ENCODE measurements at places on chromosomes 12 and 14.
A peak's percentile ranks its signal among the peaks of the same experiment; 100 is the strongest.

DNA sequence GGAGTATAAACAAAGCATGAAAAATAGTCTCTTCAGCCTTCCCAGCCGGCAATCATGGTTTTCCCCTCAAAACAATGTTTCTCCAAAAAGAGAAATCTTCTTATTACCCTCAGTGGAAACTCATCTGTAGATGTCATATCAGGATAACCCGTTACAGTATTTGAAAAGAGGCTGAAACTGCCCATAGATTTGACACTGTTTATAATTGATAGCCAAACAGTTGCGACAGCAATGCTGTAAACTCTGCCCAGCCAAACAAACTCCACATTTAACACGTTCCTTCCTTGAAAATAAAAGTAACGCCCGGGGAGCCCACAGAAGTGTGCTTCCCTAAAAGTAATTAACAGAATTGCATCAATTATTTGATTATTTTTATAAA, 201.3 kb upstream of the FOXN3 start:
- DNase-seq = no peak

DNA sequence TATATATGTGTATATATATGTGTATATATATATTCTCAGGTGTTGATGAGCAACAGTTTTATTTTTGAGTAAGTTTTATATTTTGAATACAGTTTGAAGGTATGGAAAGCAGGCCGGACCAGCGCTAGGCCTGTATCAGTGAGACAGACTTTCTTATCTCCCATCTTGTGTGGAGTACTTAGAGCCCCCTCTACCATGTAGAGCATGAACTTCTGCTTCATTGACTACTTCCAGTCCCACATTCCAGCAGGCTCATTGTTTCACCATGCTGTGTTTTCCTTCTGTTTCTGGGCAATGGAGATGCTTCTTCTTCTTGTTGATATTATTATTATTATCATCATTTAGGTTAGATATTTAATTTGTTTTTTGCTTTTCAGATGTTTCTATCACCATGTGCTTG, 76.4 kb downstream of the SLC16A7 start:
- no peak for DNase-seq

- no peak for DNase-seq
Observed at GRCh38 chr12:5260086-5260485, 171.8 kb upstream of the NTF3 start.

- peak; percentile 49 for DNase-seq
Observed at GRCh38 chr12:120367233-120367923, 1.6 kb downstream of the MSI1 start.

- peak; percentile 26 for DNase-seq
Observed at GRCh38 chr14:100537446-100538350, 49.5 kb downstream of the BEGAIN start.

GRCh38 chr14:21428930-21429329, 27.0 kb downstream of the CHD8 start:
- no peak for DNase-seq

DNA sequence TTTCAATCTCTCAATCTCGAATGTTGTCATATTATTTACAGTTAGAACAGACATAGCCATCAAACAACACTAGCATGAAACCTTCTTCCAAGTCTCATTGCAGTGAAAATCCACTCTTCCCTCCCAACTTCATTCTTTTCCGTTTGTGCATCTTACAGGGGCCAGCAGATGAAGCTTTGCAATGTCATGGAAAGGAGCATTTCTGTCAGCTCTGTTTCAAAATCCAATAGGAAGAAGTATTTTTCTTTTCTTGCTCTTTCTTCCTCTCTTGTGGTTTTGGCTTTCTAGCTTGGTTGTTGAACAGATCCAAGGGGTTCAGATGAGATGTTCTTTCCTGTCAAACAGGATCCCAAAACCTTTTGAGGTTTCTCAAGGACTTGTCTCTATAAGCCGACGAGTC, 416.6 kb downstream of the AEBP2 start:
- no peak for DNase-seq

- no peak for DNase-seq
Observed at GRCh38 chr12:68482660-68483059, 128.0 kb upstream of the RAP1B start.

- DNase-seq = no peak
Observed at GRCh38 chr12:109488051-109488665, 10.7 kb downstream of the UBE3B start.

DNA sequence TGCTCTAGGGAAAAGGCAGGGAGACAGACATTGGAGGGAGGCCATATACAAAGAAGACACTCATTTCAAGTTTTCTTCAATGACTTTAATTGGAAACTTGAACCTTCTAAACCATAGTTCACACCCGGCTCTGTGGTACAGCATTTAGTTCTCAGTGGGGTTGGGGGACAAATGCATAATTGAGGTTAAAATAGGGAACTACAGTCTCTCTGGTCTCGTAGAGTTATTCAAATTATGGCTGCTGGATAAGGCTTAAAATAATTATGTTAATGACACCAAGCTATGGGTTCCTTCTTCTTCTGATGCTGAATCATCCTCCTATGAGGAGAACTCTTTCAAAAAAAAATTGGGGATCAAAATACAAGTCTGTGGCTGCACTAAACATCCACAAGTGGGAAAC, 3.8 kb upstream of the RPAP3 start:
- no peak for DNase-seq

GRCh38 chr14:96624661-96625425, 122.7 kb downstream of the PAPOLA start:
- DNase-seq = no peak

DNA sequence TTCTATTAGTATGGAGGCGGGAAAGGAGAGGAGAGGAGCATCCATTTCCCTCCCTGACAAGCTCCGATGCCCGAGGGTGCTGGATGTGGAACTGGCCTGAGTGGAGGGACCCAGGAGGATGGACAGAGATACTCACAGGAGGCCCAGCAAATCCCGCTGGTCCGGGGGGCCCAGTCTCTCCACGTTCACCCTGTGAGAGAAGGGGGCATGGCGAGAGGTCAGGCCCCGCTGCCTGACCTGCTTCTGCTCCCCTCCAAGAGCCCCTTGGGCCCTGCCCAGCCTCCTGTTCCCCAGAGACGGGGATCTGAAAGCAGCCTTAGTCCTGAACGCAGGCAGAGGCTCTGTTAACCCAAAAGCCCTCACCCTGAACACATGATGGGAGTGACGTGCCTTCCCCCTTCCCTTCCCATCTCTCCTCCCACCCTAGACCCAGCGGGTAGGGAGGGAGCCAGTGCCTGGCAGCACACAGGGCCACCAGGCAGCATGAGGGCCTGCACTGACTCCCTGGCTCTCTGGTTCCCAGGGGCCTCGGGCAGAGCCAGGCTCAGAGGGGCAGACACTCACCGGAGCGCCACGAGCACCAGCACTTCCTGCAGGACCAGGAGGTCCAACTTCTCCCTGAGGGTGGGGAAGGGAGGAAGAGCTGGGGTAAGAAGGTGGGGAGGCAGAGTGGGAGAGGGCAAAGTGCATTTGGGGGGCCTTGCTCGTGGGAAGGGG, 17.5 kb downstream of the TMEM106C start:
- no peak for DNase-seq

GRCh38 chr14:51145246-51145645, 50.3 kb upstream of the TRIM9 start:
- no peak for DNase-seq

DNA sequence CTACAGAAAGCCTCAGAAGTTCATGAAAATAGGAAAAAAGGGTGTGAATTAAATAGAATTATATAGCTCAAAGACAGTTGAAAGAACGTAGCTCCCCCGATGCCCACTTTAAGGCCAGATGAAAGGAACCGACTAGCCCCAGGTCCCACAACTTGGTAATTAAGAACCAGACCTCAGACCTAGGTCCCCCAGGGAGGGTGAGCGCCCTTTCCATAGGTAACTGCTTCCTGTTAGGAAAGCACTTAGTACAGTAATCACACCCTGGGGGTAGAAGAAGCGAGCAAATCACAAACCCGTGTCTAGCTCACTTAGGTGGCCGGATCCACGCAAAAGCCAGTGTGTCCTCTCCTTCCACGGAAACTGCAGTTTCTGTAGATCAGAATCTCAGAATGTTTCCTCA, 77.1 kb downstream of the PLXNC1 start:
- no peak for DNase-seq

DNA sequence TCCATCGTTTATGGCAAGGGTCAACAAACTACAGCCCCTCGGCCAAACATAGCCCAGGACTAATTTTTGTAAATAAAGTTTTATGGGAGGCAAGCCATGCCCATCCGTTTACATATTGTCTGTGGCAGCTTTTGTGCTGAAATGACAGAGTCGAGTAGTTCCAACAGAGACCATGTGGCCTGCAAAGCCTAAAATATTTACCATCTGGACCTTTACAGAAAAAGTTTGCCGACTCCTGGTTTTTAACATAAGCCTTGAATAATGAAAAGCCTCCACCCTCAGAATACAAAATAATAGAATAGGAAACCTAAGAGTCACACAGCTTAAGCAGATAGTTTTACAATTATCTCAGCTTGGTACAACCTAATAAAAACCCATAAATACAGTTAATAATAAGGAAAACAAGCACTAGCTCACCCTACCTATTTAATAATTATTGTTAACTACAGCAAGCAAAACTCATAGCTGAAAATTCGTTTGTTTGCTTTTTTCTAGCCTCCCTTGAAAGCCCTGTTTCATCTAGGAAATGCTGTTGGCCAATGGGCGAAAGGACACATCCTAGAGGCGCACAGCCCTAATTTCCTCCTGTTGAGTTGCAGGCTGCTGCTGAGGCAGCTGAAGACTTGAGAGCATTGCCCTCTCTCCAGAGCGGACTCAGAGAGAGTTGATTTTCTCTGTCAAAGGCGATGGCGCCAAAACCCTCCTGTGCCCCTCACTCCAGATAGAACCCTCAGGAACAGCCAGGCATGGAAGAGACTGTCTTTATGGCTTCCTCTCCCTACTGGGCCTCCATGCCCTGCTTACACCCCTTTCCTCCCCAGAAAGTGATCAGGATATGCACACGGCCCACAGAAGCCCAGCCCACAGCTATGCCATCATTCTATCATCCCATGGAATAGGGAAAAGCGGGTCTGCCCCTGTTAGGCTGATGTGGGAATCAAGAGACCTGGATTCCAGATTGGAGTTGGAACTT, 107.2 kb downstream of the DPF3 start:
- DNase-seq = no peak

DNA sequence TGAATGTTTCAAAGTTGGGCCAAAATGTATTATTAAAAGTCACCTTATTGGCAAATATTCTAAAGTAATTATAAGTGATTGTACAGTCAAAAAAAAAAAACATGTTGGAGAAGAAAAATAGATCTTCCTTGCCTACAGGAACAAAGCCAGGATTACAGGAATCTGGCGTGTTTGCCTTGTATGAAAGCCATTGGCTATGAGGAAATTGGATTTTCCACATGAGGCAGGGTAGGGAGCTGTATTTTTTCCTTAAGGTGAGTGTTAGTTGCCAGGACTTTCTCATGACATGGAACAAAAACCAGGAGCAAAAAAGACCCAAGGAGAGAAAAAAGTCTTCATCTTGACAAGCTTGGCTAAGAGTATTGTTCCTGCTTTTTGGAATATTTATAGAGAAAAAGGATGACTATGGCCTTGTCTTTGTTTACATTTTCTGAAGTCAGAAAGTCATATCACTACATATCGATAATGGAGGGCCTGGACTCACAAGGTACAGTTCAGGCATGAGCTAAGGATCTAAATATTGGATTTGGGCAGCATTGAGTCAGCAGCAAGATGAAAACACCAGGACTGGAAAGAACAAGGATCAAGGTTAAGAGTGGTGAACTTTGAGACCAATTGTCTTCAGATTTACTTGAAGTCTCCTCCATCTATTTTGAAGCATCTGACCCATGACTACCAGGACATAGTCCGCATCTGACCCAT, 68.4 kb upstream of the FLRT2 start:
- no peak for DNase-seq

DNA sequence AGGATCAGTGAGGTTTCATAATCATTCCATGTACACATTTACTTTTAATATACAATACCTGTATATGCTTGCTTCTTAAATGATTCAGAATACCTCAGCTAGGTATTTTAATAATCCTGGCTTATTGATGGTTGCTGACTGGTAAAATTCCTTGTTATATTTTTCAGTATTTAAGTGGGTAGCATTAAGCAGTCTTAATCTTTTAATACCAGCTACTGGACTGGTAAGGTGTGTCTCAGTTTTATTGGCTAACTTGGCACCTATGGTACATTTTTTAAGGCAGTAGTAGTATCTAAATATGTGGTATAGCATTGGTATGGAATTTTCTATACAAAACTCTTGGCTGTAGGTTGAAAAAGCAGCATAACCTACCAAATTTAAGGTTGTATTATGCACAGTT, 96.6 kb downstream of the RAD52 start:
- DNase-seq = no peak

- DNase-seq = no peak
Observed at GRCh38 chr12:5977556-5977955, 32.5 kb upstream of the ANO2 start.

- no peak for DNase-seq
Observed at GRCh38 chr12:96033549-96034389, 1.6 kb downstream of the LTA4H start.

GRCh38 chr14:34214961-34215360, 247.1 kb downstream of the SPTSSA start:
- no peak for DNase-seq

Data from mucosa of descending colon (tissue), 3 donors.